ENCODE measurements at places on chromosomes 13 and 19.

GRCh38 chr13:62626771-62627170, 1211.1 kb upstream of the PCDH20 start:
- no peak for DNase-seq

GRCh38 chr13:109096101-109096500, 466.7 kb downstream of the MYO16 start:
- DNase-seq = no peak

- DNase-seq = no peak
These were observed 8.2 kb downstream of the CDK8 start for GRCh38 chr13:26262156-26262555.

- no peak for DNase-seq
These were observed 706 bp downstream of the TNFRSF19 start for GRCh38 chr13:23570921-23571315.

DNA sequence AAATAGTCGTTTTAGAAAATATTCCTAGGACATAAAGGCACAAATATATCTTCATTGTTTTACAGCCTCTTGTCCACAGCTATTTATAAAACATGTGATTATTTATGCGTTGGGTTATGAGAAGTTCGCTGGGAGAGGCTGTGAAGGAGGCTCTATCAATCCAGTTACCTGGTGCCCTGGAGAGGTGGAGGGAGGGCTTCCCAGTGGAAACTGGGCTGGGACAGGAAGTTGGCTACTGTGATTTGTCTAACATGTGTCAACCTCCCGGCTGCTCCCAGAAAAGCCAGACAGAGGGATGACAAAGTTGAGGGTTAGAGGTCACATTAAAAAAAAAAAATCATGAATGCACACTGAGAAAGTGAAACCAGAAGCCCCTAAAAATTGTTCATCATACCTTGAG, 346.5 kb downstream of the ZNF536 start:
- DNase-seq = no peak

DNA sequence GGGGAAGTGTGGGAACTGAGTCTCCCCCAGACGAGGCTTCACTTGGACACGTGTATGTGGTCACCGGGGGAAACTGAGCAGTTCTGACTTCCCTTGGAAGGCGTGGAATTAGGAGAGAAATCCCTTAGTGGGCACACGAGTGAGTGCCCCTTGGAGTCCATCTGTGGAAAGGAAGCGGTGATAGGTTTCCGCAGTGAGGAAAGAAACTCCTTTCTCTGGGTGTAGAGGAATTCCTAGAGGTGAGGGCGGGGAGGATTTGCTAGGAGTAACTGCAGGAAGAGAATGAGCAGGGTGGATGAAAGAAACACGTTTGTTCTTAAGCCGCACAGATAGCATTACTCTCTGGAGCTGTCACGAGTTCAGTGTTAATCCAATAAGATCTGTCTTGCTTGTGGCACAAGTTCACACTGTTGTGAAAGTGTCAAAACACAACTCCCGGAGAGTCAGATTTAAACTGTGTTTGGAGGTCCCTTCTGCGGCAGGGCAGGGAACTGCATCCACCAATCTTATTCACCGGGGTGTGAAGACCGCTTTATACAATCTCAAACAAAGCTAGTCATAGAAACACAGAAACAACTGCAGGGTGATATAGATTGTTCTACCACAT, 1.2 kb downstream of the KL start:
- no peak for DNase-seq

DNA sequence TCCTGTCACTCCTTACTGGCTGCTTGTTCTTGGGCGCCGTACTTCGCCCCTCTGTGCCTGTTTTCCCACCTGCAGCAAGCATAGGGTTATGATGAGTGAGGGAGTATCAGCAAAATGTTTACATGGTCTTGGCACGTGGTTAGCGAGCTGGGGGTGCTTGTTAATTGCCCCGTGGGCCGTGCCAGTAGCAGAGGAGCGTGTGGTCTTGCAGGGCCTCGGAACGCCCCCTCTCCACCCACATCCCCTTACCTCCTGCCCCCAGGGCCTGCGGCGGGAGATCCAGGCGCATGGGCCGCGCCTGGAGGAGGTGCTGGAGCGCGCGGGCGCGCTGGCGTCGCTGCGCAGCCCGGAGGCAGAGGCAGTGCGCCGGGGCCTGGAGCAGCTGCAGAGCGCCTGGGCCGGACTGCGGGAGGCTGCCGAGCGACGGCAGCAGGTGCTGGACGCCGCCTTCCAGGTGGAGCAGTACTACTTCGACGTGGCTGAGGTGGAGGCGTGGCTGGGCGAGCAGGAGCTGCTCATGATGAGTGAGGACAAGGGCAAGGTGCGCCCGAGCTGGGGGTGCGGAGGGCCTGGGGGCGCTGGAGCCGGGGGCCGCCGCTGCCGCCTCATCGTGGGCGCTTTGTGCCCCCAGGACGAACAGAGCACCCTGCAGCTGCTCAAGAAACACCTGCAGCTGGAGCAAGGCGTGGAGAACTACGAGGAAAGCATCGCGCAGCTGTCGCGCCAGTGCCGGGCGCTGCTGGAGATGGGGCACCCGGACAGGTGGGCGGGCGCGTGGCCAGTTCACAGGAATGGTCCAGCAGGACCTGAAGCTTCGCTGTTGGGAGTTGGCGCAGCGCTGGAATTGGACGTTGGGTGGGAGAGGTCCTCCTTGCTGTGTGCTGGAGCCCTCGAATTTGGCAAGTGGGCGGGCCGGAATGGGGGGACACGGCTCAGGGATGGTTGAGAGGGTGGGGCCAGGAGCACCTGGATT, 22.5 kb upstream of the SHKBP1 start:
- no peak for DNase-seq

- DNase-seq = no peak
These were observed 1.4 kb downstream of the BTBD2 start for GRCh38 chr19:2014131-2014571.

DNA sequence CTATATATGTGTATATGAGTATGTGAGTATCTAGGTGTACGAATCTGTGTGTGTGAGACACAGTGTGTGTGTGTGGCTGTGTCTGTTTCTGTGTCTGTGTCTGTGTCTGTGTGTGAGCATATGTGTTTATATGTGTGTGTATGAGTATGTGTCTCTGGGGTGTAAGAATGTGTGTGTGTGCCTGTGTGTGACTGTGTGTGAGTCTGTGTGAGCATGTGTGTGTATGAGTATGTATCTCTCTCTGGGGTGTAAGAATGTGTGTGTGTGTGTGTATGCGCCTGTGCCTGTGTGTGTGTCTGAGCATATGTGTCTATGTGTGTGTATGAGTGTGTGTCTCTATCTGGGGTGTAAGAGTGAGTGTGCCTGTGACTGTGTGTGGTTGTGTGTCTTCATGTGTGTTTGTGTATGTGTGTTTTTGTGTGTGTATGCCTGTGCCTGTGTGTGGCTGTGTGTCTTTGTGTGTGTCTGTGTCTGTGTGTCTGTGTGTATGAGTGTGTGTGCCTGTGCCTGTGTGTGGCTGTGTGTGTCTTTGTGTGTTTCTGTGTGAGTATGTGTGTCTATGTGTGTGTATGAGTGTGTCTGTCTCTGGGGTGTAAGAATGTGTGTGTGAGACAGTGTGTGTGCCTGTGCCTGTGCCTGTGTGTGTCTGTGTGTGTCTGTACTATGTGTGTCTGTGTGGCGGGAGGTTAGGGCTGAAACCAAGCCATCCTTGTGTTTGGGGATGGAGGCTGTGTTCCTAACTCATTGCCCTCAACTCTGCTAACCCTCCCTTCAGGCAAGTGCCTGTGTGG, 11.2 kb downstream of the AXL start:
- DNase-seq = no peak

GRCh38 chr13:49356223-49356622, 87.6 kb downstream of the CAB39L start:
- DNase-seq = no peak

DNA sequence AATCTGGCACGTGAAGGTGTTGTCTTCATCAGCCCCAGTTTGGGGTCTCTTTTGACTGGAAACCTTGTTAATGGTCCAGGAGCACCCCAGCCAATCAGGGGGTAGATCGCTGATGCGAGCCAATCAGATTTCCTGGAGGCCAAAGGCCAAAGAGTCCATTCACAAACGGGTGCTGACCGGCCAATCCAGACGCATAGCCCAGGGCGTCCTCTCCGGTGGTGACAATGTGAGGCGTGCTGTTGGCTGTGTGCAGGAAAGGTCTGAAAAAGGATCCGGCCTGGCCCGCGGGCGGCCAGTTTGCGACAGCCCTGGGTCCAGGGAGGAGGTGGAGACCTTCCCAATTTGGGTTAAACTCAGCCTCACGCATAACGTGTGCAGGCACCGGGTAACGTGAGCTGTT, 3.1 kb downstream of the MAST3 start:
- no peak for DNase-seq

DNA sequence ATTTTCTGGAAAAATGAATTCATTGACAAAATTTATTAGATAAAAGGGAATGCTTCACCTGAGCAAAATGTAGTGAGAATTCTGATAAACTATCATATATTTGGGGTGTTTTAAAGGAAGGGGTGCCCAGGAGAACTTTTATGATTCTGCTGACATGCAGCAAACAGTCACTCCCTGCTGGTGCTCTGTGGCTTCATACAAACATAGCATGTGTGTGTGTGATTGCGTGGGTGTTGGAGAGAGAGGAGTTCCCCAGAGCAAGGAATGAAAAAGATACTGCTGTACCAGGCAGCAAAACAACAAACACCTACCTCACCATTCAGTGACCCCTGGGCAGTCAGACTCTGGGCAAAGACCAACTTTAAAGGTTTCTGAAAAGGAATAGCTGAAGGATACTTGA, 546.7 kb downstream of the RFC3 start:
- no peak for DNase-seq

DNA sequence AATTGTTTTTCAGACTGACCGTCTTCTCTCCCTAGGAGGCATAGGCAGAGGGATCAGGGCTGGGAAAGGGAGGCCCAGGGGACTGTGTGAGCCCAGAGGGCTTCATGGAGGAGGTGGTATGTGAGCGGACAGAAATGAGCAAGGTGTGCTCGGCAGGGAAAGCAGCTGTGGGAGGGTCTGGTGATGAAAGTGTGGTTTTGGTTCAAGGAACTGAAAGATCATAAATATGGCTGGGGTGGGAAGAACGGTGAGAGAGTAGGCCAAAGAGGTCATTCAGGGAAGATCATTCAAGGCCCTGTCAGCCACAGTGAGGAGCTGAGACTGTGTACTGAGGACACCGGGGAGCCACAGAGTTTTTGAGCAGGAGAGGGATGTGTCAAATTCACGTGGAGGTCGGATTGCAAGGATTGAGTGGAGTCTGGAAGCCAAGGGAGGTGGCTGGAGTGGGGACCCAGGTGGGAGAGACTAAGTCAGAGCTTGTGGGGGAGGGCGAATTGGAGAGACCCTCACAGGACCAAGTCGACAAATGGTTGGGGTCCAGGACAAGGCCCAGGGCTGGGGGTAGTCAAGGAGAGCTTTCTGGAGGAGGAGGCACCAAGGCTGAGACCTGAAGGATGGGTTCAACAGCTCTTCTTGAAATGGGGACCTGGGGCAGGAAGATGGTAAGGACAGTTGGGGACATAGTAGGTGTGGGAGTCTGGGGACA, 7.6 kb downstream of the PLD3 start:
- no peak for DNase-seq

DNA sequence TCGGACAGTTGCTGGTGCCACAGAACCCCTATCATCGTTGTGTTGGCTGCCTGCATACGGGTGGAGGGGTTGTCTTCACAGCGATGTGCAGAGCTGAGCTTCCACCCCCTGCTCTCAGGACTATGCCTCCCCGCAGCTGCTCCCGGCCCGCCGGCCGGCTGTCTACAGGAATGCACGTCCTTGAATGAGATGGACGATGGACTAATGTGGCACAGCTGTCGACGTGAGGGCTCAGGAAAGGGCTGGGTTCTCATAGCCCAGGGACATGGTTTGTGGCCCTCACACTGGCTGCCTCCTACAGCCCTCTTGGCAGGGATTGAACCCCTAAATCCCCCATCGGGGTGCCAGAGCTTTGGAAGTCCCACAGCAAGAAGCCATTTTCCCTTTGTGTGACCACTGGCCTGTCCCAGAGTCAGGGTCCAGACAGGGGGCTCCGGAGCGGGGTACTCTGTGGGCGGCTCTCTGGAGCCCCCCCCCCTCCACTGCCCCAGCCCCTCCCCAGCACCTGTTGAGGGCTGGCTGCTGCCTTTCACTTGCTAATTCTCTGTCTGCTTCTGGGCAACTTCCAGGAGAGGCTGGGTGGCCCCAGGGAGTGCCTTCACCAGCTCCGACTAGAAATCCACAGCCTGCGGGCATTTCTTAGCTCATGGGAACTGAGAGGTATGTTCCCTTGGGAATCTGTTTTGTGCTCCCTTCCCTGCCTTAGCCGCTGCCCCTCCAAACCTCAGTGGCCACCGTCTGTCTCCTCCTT, 40.2 kb downstream of the TSSK6 start:
- DNase-seq = no peak

DNA sequence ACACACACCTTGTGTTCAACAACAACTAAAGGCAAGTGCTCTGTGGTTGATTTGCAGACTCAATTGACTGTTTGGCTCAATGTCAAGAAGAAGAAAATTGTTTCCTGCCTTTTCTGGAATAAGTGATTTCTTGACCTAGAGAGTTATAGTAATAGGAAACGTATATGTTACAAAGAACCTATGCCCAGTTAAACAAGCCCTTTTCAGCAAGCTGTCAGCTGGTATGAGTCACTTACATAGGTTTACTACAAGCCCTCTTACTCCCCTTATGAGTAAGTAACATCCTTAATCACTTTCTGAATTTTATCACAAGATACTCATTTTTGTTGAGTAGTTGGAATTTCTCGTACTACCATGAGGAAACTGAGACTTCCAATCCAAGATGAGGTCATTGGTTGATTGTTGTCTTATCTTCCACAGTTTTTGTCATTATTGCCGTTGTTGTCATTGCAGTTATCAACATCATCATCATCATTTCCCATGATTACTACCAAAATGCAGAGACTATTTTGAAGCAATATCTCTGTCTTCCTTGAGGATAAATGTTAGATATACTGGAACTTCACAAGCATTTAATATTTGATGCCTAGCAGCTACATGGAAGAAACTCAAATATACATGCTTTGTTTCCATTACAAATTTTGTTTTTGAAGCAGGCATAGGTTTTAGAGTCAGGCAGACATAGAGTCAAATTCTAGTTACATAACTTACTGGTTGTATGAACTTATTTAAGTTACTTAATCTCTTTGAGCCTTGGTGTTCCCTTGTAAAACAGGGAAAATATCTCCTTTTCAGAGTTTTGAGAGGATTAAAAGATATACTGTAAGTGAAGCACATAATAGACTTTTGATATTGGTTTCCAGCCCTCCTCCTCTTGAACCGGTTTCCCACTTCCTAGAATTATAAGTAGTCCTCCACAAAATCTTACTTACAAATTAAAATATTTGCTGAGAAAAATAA, 106.0 kb downstream of the RAP2A start:
- DNase-seq = no peak

GRCh38 chr19:40689339-40690049, 957 bp downstream of the NUMBL start:
- no peak for DNase-seq
